ENCODE measurements at places on chromosomes 4 and X.

DNA sequence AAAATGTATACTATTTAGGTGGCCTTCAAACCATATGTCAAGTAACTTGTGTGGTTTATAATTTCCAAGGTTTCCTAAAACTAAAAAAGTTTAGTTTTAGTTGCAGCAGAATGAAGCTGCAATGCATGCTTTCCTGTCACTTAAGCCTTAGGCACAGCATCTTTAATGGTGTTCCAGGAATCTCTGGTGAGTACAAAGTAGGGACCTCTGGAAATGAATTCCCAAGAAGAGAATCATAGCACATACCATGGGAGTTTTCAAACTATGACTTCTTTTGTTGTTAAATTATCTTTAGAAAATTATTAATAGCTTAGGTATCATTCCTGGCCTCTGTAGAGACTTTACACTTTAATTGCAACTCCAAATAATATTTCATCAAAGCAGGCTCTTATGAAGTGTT, 1005.9 kb upstream of the PABPC4L start:
- no peak for DNase-seq

DNA sequence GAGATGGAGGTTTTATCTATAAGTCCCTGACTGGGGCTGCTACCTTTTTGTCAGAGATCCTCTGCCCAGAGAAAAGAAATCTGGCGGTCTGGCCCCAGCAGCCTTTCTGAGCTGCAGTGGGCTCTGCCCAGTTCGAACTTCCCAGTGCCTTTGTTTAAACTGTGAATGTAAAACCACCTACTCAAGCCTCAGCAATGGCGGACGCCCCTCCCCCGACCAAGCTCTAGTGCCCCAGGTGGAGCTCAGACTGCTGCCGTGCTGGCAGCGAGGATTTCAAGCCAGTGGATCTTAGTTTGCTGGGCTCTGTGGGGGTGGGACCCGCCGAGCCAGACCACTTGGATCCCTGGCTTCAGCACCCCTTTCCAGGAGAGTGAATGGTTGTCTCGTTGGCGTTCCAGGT, 121.8 kb downstream of the TSPAN5 start:
- no peak for DNase-seq

GRCh38 chr4:26826721-26827120, 33.9 kb upstream of the STIM2 start:
- no peak for DNase-seq

DNA sequence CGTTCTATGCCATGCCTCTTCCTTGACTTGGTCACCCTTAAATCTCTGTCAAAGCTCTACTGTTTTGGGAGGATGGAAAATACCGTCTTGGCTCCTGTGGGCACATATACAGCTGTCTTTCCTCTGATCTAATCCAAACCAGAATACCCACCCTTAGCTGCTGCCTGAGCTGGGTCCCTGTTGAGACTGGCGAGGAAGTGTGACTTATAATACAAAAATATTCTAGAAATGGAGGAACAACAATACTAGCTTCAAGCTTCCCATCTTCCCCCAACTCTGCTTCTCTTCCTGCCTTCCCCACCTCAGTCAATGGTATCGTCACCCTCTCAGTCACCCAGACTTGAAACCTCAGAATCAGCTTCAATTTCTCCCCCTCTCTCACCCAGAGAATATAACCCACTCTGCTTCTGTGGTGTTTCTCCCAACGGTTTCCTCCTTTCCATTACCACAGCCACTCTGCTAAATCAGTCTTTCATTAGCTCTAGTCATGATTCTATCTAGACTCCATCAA, 599 bp upstream of the IL2RG start:
- no peak for DNase-seq

DNA sequence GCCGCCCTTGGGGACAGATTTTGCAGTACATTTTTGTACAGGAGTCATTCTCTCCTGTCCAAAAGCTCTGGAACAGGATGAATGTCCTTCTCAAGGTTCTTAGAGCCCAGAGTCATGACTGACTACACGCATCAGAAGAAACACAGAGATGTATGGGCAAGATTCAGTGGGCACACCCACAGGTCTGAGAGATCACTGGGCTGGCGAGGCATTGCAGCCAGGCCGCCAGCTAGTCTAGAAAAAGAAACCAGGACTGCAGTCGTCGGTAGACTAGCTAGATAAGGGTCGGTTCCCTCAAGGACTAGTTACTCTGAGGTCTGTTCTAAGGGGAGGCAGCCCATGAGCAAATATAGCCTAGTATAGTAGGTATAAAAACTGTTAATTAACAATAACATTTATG, 19.8 kb downstream of the GBA3 start:
- no peak for DNase-seq

Data from stimulated activated CD8-positive, alpha-beta memory T cell treated with anti-CD3 and anti-CD28 coated beads, Interleukin-4, amount 100 ng/mL, for 1 hour (primary cell).